Stimulated activated naive CD8-positive, alpha-beta T cell treated with anti-CD3 and anti-CD28 coated beads, Interleukin-15, amount 100 ng/mL, for 72 hours (primary cell): ENCODE measurements at places on chromosomes 4 and X.
A peak's percentile ranks its signal among the peaks of the same experiment; 100 is the strongest.

DNA sequence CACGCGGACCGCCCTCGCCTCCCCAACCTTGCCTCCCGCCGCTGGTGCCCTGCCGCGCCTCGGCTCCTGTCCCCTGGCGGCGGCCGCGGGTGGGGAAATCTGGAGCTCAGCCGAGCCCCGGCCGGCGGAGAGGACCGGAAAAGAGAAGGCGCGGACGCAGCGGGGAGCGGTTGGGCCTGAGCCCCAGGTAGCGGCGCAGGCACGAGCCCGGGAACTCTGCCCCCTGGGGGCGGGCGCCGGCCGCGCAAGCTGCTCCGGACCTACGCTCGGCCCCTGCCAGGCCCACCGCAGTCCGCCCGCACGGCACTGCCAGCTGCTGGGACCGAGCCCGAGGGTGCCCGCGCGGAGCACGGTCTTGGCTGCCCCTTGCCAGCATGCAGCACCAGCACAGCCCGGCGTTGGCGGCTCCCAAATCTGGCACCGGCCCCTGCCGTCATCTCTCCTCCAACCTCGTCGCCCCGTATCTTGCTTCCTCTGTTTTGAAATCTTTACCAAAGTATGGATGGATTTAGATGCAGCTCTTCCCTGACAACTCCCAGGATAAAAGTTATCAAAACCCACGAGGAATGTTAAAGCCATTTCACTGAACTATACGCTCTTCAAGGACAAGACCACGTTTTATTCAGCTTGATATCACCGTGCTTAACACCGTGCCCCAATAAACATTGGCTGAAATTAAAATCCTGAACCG, at the start of gene PRSS12:
TSS of gene PRSS12 (minus strand) at position 161 of the 691 bp plus-strand sequence. CDS start 283 bp downstream, outside the sequence.
- DNase-seq = peak; percentile 74

DNA sequence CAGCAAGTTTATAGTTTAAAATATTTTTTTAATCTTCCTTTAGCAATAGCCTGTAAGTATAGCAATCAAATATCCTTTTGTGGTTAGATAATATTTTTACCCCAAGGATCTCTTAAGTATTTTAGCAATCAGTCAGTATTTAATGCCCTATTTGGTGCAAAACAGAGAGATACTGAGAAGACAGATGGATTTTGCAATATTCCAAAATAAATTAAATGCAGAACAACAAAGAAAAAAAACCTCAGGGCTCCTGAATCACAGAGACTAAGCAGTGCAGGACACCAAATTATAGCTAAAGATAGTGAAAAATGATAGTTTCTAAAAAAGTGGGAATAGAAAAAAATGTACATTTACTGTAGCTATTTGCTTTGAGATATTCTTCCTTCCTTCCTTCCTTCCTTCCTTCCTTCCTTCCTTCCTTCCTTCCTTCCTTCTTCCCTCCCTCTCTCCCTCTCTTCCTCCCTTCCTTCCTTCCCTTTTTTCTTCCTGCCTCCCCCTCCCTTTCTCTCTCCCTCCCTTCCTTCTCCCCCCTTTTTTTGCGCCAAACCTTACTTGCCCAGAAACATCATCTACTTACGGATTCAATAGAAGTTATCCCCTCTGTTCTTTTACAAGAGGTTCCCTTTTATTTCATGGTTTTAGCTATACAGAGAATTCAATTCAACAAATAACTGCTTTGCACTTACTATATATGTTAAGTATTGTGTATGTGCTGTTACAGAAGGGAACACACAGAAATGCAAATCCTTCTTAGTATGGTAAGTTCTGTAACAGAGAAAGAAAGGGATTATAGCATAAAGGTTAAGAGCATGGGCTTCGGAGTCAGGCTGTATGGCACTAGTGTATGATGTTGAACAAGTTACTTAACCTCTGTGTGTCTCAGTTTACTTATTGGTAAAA, 219.0 kb downstream of the CPE start:
- DNase-seq = no peak

- DNase-seq = no peak
Measured at GRCh38 chr4:115126491-115126890, 13.1 kb upstream of the NDST4 start.

- DNase-seq = no peak
Measured at GRCh38 chr4:172601195-172601594, 567.4 kb upstream of the GALNT7 start.

GRCh38 chrX:129781680-129782495, 2.1 kb downstream of the SASH3 start:
- DNase-seq = peak; percentile 42

- DNase-seq = no peak
Measured at GRCh38 chr4:88009871-88010270, 2.4 kb downstream of the PKD2 start.

DNA sequence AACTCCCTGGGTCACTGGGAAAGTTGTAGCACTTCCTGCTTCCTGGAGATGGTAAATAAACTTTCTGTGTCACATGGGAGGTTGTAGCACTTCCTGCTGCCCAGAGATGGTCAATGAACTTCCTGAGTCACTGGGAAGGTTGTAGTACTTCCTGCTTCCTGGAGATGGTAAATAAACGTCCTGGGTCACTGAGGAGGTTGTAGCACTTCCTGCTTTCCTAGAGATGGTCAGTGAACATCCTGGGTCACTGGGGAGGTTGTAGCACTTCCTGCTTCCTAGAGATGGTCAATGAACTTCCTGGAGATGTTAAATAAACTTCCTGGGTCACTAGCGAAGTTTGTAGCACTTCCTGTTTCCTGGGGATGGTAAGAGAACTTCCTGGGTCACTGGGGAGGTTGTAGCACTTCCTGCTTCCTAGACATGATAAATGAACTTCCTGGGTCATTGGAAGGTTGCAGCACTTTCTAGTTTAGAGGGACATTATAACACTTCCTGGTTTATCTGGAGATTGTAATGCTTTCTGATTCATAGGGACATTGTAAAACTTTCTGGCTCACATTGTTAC, 62.3 kb upstream of the CD99 start:
- peak; percentile 39 for DNase-seq

- DNase-seq = no peak
Measured at GRCh38 chrX:68686097-68686977, 38.9 kb downstream of the STARD8 start.
